ENCODE measurements at places on chromosomes 7 and 10.

GRCh38 chr7:34751725-34752643 lies 94.0 kb downstream of the NPSR1 start:
- DNase-seq = no peak

GRCh38 chr7:43767311-43767710 lies 8.8 kb downstream of the BLVRA start:
- no peak for DNase-seq

- DNase-seq = no peak
Observed at GRCh38 chr10:27611236-27611635, 107.1 kb downstream of the RAB18 start.

DNA sequence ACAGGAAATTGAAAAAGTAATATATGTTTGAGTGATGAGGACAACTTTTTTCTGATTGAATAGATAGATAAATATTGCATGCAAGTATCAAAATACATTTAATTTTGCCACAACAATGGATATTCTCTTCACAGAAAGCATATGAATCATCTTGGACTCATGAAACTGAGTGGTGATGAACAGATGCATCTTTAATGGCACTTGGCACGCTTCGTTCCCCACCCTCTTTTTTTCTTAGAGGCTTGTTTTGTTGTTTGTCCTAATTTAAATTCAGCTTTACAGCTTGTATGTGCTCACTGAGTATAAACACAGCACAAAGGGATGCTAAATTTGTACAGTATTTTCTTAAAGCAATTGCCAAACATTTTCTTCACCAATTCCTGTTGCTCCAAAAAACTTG lies 145.0 kb upstream of the YAE1 start:
- no peak for DNase-seq

DNA sequence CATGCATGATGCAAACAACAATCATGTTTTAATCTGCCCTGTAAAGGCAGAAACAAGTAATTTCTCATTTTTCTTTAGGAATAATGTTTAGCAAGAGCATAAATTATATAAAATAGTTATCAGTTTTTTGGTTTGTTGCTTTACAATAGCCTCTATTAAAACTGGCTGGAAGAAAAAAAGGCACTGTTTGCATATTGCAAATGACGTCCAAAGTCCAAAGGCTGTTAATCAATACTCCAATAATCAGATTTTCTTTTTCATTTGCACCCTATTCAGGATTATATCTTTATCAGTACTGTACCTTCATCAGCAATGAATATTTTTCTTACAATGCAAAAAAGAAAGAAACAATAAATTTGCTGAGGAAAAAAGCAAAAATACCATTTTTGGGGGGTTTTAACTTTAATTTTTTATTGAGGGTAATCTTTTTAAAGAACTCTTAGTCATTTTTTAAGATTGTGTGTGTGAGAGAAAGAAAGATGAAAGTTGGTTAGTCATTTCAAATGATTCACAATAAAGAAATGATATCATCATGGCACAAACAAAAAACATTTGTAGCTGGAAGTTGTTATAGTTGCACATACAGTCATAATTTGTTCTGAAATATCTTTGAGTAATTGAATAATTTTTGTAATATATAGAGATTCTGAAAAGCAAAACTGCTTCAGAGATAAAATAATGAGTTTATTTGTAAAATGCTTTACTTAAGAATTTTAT lies 44.4 kb upstream of the AKR1C2 start:
- no peak for DNase-seq

DNA sequence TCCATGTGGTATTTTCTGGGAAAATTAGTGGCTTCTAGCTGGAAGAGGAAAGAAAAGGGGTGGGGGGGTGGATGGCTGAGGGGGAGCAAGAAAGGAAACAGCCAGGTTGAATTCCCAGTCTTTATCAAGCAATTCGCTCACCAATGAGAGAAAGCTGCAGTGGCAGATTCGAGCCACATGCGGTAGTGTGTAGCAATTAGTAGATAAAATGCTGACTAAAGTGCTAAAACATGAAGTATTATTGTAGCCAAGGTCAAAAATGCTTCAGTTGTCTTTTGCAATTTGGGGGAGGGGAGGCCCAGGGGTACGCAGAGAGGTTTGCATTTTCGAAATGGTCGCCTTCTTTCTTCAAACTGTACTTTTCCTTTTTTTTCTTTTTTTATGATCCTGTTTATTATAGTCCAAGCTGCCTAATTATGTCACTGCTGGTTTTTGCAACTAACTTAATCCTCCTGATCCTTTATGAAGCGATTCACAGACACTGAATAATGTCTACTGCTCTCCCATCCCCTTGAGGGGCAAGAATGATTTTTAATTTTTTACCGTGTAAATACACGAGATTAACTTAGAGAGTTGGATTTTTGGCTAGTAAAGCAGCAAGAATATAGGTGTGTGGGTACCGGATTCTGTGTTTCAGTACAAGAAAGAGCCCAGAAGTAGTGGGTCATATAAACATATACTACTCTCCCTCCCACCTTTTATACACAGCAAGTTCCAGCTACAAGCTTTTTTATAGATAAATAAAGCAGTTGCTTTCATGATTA lies 3.6 kb upstream of the ARID5B start:
- no peak for DNase-seq

DNA sequence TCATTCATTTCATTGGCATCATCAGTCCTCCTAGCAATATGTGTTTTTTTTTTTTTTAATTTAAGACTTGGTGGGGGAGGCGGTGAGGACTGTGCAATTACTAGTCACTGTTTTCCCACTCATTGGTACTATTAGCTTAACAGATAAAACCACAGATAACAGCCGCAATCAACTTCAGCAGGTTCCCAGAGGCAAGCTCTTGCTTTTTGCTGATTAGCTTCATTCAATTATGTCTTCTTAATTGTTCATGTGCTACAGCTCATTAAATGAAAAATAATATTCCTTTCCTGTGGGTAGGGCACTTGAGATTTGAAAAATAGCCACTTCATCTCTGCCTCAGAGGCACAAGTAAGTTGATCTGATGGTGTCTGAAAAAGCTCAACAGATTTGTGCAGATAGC lies 215.5 kb downstream of the PCDH15 start:
- DNase-seq = no peak

DNA sequence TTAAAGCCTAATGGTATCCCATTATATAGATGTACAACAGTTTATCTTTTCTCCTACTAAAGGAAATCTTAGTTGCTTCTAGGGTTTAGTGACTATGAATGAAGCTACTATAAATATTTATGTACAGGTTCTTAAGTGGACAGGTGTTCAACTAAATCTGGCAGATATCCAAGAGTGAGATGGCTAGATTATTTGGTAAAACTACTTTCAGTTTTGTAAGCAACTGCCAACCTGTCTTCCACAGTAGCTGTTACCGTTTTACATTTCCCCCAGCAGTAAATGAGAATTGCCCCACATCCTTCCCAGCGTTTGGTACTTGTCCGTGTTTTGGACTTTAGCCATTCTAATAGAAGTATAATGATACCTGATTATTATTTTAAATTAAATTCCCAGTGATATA lies 144.9 kb upstream of the MAGI2 start:
- peak; percentile 64 for DNase-seq

DNA sequence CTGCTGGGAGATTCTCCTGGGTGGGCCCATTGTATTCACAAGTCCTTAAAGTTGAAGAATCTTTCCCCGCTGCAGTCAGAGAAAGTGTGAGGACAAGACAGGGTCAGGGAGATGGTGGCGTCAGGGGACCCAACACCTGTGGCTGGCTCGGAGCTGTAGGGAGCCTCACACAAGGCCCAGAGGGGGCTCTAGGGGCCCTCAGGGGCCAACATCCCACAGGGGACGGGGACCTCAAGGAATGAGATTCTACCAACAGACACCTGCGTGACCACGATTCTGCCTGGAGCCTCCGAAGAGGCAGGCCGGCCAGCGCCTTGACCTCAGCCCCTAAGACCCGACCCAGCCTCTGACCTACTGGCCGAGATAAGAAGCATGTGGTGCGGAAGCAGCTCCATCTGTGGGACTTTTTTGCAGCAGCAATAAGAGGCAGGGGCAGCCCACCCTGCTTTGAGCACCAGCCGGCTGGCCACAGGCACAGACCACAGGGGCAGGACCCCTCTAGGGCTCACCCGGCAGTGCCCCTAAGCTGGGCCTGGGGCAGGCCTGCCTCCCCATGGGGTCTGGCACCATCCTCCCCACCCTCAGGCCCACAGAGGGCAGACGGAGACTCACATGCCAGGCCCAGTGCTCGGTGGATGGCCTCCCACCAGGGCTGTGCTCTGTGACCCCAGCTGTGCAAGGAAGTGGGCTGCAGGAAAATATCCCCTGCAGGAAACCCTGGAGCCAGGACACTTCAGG lies 13.2 kb downstream of the RASGEF1A start:
- DNase-seq = no peak

DNA sequence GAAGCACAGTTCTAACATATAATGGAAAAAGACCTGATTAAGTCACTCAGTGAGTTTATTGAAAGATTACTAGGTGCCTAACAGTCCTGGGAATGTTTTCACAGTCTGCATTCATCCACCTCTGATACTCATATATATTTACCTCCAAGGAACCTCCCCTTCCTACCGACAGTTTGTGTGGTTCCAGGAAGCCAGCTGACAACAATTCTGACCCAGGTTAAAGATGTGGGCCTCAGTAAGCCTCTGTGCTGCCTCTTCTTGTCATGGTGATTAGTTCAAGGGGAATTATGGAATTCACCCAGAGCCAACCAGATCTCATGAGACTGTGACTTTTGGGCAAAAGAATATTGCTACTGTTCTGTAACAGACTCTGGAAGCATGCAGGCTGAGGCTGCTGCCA lies 186.8 kb downstream of the NXPH1 start:
- no peak for DNase-seq

DNA sequence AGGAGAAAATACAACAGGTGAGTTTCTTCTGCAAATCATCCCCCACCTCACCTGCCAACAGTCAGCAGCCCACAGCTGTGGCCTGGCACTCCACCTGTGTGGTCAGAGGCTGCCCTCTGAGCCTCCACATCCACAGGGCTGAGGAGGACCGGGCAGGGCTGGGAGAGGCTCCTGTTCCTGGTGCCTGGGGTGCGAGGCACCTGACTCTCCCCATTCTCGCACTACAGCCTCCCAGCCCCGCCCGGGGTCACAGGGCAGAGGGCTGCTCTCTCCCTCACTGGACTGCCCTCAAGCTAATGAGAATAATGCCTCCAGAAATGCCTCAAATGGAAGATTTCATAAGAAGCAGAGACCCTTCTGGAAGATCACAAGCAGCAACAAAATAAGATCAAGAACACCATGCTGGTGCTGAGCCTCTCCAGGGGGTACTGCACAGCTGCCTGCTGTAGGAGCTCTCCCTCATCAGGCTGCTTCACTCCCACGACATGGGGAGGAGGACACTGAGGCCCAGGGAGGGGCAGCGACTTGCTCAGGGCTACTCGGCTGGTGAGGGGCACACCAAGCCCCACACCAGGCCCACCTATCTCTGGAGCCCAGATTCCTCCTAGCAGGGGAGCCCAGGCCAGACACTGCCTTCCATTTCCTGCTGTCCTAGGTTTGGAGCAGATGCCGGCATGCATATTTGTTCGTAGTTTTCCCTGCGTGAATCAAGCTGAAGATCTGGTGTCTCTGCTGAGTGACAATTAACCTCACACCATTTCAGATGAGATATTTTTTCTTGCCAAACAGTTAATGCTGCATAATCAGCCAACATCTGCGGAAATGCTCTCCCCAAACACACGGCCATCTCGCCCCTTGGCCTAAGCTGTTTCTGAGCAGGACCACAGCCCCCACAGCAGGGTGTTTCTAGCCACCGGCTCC lies 76.5 kb downstream of the FAM53B start:
- DNase-seq = no peak

DNA sequence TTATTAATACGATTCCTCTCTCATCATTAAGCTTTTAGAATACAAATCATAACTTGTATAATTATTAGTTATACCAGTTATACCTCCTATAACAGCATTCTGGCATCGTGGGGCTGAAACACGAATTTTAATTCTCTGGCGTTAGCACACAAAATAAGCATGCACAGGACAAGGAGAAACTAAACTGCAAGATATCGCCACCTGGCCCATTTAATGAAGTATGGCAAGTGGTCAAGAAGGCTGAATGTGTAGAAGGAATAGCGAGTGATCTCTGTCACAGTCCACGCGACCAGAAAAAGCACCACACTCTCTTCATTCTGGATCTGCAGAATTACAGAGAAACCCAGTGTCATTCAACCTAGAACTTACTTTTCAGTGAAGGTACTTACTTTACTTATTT lies 18.1 kb downstream of the HACD1 start:
- no peak for DNase-seq

DNA sequence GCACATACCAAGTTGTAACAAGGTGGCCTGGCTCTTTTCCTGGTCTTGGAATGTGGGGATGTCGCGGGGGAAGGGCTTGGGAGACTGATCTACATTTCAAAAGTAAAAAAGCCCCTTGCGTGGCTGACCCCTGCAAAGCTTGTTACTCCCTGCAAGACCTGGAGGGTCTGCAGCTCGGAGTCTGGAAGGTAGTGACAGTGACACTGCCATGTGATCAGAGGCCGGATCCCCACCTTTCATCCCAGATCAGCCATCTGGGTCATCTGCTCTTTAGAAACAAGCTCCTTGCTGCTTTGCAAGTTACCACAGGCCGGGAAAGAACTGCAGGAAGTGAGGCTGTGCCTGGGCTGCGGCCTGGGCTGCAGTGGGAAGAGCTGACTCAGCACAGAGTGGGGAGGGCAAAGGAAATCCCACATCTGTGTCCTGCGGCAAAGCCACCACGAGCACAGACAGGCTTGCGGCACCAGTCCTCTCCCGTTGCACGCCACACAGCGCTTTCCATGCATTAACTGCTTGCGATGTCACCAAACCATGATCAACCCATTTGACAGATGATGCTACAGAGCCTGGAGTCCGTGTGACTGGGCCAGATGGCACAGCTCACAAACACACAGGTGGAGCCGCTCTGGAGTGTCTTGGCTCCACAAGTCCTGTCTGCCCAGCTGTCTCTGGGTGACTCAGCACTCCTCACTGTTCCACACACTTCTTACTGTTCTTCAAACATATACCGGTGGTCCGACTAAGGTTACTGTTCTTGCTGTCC lies 97.7 kb downstream of the SH3PXD2A start:
- DNase-seq = no peak

- DNase-seq = no peak
Observed at GRCh38 chr10:34475786-34476185, 339.3 kb downstream of the PARD3 start.

GRCh38 chr10:94105226-94105625 lies 111.5 kb downstream of the PLCE1 start:
- DNase-seq = no peak
